Astrocyte of the cerebellum (primary cell): ENCODE measurements at places on chromosomes 2 and 18.

DNA sequence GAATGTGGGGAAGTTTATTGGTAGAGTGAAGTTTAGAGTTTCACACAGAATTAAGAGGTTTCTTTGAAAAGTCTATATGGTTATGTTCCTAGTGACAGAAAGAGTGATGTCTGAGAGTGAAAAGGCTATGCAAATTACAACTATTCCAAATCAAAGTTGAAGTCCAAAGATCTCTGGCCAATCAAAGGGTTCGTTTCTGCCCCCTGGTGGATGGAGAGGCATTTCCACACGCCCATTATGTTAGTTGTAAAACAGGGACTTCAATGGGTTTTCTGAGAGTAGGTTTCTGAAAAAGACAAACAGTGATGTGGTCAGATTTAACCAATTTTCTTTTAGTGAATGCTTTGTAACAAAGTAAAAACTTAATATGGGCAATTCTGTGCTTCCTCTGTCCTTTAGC is 441.5 kb upstream of the POU3F3 start:
- DNase-seq, result peak; percentile 24

DNA sequence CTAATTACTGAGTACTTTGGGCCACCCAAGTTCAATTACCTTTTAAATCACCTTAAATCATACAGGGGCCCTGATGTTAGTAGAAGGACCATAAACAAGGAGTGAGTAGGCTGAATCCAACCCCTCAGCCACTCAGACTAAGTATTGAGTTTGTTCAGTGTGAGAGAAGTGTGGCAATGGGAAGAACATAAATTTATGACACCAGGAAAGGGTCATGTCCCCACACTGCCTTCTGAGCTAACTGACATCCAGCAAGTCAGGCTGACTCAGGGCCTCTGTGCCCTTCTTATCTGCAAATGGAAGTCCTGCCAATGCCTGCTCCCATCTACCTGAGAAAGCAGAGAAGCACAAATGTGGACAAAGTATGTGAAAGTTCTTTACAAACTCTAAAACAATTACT is 12.9 kb downstream of the PLEKHM3 start:
- no peak for DNase-seq

GRCh38 chr2:5520463-5520972 is 171.7 kb upstream of the SOX11 start:
- peak; percentile 29 for DNase-seq

DNA sequence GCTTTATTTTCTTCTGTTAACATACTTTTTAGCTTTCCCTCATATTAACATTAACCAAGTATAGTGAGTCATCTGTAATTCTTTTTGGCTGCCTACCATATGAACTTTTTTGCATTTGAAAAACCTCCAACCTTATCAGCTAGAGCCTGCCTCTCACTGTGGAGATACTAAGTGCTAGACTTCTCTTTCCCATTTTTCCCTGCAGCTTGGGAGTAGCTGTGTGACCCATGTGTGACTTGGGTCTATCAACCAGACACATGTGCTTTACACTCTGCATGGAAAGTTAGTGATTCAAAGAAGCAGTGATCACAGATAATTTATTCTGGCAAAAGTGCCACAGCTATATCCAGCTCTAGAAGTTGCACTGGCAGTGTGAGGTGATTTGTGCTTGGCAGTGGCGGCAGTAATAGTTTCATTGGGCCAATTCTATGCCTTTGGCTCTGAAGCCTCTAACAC is 36.3 kb downstream of the PREPL start:
- peak; percentile 48 for DNase-seq

- no peak for DNase-seq
These were observed 1326.0 kb downstream of the LRP1B start for GRCh38 chr2:140804700-140805260.

- no peak for DNase-seq
These were observed 79.1 kb downstream of the FAM168B start for GRCh38 chr2:131014141-131014540.

DNA sequence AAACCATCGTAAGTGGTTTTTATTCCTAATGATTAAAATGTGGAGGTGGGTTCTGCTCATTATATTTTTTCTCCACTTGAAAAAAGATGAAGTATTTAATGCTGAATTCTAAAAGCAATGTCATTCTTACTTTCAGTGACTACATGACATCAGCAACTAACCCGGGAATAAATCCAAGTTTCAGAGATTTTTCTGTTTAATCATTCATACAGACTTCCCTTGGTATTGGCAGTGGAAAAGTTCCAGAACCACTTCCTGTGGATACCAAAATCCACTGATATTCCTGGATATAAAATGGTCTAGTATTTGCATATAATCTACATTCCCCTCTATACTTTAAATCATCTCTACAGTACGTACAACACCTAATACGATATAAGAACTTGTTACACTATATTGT is 128.6 kb downstream of the ZNF532 start:
- DNase-seq, result peak; percentile 90

DNA sequence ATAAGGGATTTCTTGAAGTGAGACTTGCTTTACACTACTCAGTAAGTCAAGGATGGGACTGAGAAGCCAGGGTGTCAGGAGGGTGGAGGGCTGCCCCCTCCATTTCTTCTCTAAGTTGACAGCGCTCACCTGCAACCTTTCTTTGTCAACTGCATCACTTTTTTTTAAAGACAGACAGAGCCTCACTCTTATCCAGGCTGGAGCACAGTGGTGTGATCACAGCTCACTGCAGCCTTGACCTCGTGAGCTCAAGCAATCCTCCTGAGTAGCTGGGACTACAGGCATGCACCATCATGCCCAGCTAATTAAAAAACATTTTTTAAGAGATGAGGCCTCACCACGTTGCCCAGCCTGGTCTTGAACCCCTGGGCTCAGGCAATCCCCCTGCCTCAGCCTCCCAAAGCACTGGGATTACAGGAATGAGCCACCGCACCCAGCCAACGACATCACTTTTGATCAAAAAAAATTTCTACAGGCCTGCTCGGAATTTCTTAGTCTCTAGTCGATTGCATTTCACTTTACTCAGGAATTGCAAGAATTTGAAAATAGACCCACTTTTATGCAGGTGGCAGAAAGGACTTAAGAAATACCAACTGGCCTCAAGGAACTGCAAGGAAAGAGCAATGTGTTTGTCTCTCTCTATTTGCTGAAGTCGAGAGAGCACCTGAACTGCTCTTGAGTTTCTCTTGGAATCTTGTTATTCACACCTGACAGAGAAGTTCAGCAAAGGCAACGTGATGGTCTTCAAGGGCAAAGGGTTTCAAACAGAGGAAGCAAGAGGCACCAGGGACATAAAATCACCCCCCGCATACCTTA is 101.4 kb downstream of the MYOM1 start:
- DNase-seq, result no peak

- no peak for DNase-seq
These were observed 30.1 kb upstream of the DYNC2LI1 start for GRCh38 chr2:43743706-43744105.

DNA sequence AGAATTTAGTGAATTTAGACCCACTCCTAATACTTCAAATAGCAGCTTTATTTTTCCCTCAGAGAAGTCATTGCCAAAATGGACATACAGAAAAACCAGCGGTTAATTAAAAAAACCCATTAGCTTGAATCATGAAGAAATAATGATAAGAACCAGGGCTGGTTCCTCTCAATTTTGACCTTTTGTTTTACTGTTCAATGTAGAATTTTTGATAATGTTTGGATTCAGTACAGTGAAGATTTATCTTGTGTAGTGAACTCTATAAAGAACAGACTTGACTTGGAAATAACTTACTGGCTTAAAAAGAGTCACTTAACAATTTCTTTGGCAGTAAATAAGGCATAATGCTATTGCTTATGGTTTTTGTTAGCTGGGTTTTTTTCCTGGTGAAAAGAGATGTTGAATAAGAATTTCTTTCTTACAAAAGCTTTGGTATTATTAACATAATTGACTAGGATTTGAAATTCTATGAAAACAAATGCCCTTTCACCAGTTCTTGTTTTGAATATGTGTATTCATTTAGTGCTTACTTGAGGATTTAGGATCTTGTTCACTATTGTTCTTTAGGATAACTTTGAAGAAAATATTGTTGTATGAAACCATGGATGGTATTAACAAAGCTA is 73.4 kb upstream of the ITPRID2 start:
- DNase-seq, result no peak

GRCh38 chr2:169928463-169928864 is 101.2 kb downstream of the UBR3 start:
- DNase-seq, result peak; percentile 42

DNA sequence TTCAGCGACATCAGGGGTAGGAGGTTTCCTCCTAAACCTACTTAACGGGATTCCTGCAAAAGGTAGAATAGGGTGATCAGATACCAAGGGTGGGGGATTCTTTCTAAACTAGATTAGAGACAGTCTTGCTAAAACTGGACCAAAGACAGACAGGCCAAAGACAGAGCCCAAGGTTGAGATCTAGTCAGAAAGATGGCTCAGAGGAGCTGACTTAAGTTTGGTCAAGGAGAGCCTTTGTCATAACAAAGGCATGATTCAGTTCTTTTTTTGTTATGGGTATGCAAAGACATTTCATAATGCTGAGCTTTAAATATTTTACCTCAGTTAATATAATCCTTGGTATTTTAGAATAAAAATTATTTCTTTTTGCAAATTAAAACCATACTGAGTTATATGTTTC is 17.8 kb upstream of the GPR75 start:
- no peak for DNase-seq

DNA sequence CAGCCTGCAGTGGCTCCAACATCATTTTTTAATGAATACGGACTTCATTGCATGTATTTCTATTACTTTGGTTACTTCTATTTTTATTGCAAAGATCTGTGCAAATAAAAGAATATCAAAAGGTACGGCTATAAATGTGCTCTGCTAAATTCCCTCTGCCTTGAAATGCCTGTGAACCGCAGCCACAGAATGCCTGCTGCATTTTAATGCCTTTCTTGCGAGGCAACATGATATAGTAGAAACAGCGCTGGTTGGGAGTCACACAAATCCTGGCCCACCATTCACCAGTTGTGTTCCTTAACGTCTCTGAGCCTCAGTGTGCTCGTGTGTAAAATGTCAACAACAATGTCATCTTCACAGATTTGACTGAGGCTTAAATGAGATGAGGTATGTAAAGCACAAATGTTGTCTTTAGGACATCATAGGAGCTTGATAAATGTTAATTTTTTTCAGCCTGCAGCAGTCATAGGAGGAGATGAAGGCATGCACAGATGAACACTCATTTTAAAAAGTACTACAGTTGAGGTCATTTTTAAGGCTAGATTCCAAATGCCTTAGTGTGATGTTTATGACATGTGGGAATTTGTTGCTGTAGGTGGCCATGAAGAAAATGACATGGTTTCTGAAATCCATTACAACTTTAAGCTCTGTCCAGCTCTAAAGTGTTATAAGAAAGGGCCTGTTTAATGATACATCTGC is 187.6 kb upstream of the NRP2 start:
- DNase-seq, result no peak

GRCh38 chr2:120314690-120315366 is 31.1 kb upstream of the INHBB start:
- no peak for DNase-seq

DNA sequence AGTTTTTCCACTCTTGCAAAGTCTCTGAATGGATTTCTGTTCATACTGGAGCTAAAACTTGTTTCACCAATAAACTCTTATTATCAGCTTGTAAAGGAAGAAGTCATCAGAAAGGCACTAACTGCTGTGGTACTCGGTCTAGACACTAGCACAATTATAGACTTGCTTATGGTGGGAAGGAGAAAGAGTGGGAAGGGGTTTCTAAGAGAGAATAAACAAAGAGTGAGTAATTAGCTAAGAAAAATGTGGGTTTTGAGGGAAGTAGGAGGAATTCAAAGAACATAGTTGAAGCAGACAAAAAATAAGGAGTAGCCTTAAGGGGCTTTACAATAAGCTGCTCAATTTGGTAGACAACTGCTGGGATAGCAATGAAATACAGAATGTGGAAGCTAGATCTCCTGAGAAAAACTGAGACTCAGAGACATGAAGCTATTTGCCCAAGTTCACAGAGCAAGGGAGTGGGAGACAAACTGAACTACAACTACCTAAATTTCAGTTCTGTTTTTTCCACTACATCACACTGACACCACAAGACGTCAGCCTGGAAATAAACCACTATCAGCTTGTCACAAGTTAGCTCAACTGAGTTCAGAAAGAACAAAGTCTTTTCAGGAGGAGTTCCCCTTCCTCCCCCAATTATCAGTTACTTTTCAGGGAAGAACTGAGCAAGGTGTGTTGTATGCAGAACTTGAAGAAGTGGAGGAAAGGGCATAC is 59.7 kb downstream of the MAP4K3 start:
- no peak for DNase-seq

DNA sequence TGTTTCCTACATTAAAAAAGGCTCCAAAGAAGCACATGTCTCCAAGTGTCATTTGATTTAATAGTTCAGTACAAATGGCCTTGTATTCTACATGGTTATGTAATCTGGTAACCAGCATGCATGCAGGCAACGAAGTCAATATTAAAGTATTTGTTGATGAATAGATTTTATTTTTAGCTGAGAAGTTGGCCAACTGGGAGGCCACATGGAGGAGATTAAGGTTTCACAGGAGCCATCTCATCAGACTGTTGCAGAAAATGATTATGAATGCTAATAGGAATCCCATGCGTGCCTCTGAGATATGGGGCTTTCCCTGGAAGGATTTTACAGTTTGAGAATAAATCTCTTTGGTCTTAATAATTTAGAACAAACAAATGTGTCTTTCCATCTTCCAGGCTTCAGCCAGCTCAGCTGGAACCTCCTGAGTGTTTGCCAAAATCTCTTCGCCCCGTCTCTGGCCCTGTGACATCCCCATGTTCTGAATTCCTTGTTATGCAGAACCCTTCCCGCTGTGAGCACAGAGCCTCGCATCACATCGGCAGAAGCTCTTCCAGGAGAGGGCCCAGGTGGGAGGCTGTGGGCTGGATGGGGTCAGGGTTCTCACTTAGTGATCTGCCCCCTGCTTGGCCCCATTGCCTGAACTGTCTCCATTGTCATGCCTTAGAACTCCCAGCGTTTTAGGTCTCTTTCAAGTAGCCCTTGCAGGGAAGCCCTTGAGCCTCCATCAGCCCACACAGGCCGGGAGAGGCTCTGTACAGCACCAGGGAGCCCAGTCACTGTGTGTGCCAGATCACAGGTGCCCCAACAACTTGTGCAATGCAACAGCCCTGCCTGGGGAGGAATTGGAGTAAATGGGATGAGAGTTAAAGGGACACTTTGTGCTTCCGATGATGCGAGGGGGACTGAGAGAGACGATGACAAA is 190.5 kb upstream of the TWIST2 start:
- DNase-seq, result no peak

- DNase-seq, result no peak
These were observed 522.5 kb downstream of the TSN start for GRCh38 chr2:122277956-122278355.

- no peak for DNase-seq
These were observed 8.1 kb downstream of the ECEL1 start for GRCh38 chr2:232479341-232480200.

- DNase-seq, result no peak
These were observed 68.1 kb upstream of the SPRED2 start for GRCh38 chr2:65500310-65501040.

- no peak for DNase-seq
These were observed 24.2 kb downstream of the PRPF40A start for GRCh38 chr2:152693033-152693432.

GRCh38 chr2:108884619-108885018 is 98.0 kb downstream of the CCDC138 start:
- DNase-seq, result no peak
